Activated T-cell treated with anti-CD3 and anti-CD28 coated beads for 24 hours (primary cell): ENCODE measurements at places on chromosomes 2 and 18.
A peak's percentile ranks its signal among the peaks of the same experiment; 100 is the strongest.

- no peak for DNase-seq
Observed at GRCh38 chr2:201631041-201631440, 12.3 kb downstream of the TMEM237 start.

GRCh38 chr2:39938035-39938835 lies 159.2 kb upstream of the THUMPD2 start:
- no peak for DNase-seq

- DNase-seq: no peak
Observed at GRCh38 chr2:48511849-48512470, 18.0 kb upstream of the STON1 start.

DNA sequence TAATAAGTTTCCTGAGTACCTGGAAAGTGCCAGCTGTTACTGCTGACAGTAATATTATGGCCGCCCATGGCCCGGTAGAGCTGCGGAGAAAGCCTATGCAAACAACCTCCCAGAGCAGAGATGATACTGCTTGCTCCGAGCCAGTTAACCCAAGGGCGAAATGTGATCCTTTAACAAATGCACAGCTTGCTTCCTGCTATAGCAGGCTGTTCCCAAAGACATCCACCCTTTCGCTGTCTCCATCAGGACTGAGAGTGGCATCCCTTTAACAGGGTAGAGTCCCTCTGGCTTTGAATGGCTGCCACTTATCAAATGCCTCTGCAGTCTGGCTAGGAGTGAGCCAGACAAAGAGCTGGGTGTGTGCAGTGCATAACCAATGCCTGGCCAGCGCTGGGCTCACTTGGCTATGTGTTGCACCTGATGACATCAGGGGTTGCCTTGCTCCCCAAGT lies 69.7 kb upstream of the DAPL1 start:
- DNase-seq: no peak

- DNase-seq: no peak
Observed at GRCh38 chr2:79181617-79182016, 22.1 kb upstream of the REG3A start.

GRCh38 chr2:112048887-112049286 lies 6.2 kb upstream of the TMEM87B start:
- DNase-seq: peak; percentile 15

DNA sequence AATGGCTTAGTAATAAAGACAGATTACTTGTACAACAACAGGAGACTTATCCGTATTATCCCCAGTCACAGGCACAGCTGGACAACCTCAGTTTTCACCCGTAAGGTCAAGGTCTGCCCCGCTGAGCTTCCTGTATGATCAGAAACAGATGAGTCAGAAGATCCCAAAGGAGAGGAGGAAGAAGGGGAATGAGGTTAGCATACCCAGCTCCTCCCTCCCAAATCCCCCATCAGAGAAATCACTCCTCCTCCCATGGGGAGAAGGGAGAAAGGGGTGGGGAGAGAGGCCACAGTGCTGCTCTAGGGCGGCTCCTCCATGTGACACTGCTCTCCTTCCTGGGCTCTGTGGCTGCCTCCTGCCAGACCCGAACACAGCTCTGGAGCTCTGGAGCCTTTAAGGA lies 53.8 kb upstream of the SPTBN1 start:
- DNase-seq: no peak

DNA sequence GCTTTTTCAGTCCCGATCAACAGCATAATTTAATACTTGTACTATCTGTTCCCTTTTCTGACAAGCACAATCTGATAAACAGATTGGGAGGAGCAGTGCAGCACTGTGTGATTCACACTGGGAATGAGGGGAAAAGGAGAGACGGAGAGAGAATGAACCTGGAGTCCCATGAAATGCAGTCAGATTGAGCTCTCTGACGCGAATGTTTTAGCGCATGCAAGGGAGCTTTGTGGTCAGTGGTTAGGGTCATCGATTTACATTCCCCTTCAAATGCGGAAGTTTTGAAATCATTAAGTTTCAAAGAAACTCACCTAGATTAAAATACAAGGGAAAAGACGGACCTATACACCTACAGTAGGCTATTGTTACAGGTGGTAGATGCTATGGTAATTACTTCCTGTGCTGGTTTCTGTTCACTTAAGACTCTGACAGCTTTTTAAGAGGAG lies 99.6 kb downstream of the KCTD1 start:
- DNase-seq: no peak

- no peak for DNase-seq
Observed at GRCh38 chr2:213232649-213233437, 51.4 kb upstream of the SPAG16 start.

GRCh38 chr18:59839246-59839645 lies 60.5 kb upstream of the PMAIP1 start:
- no peak for DNase-seq

DNA sequence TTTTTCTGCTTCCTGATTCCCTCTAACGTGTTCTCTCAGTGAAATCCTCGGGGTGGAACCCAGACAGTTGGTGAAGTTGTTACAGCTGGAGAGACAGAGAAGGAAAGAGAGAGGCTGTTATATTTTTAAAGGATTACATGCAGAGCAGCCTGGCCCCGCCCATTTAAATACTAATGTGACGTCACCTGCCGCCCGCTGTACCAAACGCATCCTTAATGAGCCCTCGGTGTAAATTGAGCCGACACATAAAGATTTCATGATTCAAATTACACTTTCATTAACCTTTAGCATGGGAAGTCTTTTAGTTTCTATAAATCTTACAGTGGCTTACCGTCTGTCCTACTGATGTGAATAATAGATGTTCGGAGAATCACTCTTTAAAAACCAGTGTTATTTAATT lies 164.0 kb upstream of the SIX3 start:
- no peak for DNase-seq
